Fibroblast of gingiva (primary cell): ENCODE measurements at places on chromosomes 5 and 9.

- DNase-seq = no peak
Observed at GRCh38 chr9:106179191-106179590, 484.9 kb downstream of the TMEM38B start.

DNA sequence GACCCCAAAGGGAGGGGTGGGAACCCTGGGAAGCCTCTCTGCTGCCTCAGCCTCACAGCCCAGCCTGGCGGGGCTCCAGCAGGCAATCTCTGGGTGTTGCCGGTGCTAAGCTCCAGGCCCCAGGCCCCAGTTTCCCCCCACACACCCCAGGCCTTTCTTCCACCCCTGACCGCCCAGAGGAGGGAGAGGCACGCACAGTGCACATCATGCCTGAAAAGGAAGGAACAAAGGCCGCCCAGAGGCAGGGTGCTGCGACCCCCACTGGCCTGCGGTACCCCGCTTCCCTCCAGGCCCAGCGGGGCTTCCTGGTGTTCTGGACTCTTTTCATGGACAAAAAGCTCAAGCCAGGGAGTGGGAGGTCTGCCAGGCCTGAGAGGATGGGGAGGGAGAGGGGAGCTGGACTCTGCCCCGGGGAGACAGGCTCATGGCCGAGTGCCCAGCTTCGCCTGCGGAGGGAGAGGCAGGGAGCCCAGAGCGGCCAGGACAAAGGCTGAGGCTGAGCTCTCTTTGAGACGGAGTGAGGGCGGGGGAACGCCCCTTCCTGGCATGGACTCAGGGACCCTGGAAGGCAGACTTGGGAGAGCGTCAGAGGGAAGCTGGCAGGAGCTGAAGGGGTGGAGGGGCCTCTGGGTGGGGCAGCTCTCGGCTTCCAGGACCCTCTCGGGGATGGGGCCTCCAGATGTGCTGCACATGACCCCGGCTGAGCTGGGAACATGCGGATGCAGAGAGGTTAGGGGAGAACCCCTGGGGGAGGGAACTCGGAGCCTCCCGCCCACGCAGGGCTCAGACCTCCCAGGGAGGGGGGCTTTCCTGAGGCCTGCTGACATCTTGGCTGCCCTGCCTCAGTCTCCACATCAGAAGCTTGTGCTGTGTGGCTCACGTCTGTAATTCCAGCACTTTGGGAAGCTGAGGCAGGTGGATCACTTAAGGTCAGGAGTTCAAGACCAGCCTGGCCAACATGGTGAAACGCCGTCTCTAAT is 1.8 kb upstream of the ENTPD2 start:
- peak; percentile 66 for DNase-seq

- peak; percentile 59 for DNase-seq
Observed at GRCh38 chr9:12878351-12878978, 103.6 kb downstream of the LURAP1L start.

GRCh38 chr5:179343719-179344430 is 1.4 kb downstream of the ADAMTS2 start:
- DNase-seq = peak; percentile 53

DNA sequence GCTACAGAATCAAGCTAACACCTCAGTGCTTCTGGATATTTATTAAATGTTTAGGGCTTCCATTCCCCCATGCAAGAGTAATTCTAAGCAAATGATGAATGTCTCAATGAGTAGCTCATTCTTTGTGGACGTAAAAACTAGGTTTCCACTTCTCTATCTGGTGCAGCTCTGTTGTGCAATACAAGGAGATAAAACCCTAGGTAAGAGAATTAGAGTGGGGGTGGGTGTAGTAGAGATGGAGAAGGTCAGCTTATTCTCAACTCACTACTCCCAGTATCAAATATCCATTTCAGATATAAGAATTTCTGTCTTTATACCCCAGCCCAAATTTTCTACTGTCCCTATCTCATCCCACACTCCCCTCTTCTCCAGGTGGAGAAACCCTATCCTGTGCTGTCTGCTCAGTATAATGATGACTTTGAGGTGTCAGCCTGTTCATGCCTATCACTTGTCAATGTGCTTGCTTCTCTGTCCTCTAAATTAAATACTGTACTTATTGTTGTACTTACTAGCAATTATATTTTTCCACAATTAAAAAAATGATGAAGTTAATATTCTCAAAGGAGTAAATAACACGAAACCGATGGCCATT is 4.3 kb upstream of the FYB1 start:
- no peak for DNase-seq

DNA sequence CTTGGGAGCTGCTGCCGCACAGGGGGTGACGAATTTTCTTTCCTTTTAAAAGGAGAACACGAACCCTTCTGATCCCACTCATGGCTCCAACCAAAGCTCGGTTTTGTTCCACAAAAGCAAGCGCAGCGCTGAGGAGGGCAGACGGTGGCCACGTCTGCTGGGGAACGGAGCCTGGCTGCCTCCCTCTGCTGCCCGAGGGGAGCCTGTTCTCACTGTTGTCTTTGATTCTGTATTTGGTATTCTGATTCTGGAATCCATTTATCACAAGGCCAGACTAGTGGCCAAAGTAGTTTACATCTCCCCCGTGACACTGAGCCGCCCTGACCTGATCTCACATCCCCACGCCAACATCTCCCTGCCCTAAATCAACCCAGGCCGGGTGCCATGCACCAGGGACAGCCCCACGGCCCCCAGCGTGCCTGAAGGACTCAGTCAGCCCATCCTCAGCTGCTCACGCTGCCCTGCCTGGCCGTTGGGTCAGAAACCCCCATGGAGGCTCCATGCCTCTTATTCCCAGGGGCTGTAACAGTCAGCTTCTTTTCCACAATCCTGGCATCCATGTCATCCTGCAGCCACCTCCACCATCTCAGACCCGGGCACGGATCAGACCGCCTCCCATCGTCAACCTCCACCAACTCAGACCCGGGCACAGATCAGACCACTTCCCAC is 6.7 kb upstream of the NSMF start:
- no peak for DNase-seq

- no peak for DNase-seq
Observed at GRCh38 chr5:167155387-167156005, 1135.9 kb upstream of the WWC1 start.

GRCh38 chr9:76465442-76466298 is 6.7 kb downstream of the GCNT1 start:
- no peak for DNase-seq

- no peak for DNase-seq
Observed at GRCh38 chr5:131524431-131524830, 110.6 kb downstream of the RAPGEF6 start.

DNA sequence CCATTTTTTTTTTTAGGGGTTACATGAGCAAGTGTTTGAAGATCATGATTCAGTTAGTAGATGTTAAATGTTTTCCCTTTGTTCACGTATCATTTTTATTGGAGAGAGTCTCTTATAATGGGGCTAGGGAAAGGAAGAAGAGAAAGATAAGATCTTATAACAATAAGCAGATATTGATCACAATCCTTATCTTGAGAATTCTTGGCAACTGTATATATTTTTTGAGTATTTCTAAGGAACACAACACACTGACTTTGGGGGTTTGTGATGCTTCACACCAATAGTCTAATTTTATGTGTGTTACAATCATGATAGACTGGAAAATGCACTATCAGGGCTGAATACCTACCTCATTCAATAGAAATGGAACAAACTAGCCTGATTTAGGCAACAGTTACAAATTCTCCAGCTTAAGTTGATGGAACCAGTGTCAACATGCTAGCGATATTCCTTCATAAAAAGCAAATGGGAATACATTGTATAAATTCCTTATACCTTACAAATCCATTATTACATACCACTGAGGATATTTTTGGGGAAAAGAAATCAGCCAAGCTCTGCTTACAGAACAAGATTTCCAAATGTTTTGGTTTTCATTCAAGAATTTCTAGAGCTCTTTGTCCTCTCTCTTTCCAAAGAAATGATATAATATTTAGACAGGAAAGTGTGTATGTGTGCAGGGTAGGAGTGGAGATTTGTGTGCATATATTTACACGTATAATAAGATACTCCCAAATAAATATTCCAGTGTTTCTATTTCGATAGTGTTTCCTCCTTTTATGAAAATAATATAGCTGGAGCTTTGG is 41.5 kb downstream of the SVEP1 start:
- peak; percentile 91 for DNase-seq

- DNase-seq = no peak
Observed at GRCh38 chr5:32201122-32201753, 27.1 kb upstream of the GOLPH3 start.

DNA sequence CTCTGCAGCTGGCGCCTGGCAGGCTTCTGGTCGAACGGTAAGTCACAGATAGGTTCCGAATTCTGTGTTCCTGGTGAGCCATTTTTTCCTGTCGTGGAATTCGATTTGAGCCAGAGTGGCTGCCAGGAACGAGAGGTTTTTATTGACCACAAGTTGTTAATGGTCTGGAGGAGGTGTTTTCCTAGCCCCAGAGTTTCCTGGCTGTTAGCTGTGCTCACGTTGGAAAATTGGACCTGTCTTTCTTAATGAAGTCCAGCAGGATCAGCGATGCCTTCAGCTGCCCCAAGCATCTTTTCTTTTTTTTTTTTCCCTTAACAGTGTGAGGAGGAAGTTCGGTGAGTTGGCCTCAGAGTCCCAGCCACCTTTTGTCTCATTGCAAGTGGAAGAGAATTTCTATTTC is 62.9 kb downstream of the COL5A1 start:
- no peak for DNase-seq

DNA sequence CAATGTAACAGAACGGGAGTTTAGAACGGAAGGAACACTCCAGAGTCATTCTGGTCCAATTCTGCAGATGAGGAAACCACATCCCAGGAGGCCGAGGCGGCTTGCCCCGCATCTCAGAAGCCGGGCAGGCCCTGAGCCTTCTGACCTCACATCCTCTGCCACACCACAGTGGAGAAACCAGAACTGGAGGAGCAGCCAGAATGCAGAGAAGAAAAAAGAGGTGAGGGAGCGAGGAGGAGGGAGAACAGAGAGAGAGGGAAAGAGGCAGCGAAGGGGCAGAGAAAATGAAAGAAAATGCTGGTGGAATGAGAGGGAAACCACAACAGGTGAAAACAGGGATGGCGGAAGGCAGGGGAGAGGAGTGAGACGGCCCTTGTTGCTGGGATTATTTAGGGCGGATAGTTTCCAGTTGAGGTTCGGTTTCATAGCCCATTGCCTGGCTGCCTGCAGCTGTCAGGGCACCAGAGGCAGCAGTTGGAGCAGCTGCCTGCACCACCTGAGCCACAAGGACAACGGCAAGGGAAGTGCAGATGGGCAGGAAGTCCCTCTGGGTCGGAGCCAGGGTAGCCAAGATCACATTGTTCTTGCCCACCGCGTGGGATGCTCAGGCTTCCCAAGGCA is at the start of gene HMHB1:
TSS of gene HMHB1 (plus strand) at position 77 of the 621 bp plus-strand sequence.
- DNase-seq = no peak

- DNase-seq = no peak
Observed at GRCh38 chr9:12739014-12739652, 35.7 kb upstream of the LURAP1L start.

GRCh38 chr5:17808566-17808965 is 174.3 kb downstream of the TAF11L14 start:
- peak; percentile 15 for DNase-seq

DNA sequence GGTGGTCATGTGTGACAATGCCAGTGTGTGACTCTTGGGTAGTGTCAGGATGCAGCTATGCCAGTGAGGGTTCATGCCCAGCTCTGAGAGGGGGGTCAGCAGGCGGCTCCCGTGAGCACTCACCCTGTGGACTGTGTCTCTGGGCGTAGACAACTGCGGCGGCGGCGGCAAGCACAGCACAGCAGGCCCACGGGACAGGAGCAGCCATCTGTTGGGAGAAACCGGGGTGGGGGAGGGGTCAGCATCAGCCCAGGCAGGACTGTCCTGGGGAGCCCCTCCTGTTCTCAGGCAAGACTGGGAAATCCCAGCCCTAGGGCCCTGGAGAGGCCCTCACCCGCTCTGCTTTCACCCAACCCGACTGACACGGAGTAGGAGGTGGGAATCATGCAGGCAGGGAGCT is 20.8 kb downstream of the CNTFR start:
- no peak for DNase-seq

GRCh38 chr9:35628389-35628991 is 10.3 kb upstream of the CD72 start:
- no peak for DNase-seq

GRCh38 chr5:69451941-69452647 is 37.2 kb downstream of the MARVELD2 start:
- no peak for DNase-seq

DNA sequence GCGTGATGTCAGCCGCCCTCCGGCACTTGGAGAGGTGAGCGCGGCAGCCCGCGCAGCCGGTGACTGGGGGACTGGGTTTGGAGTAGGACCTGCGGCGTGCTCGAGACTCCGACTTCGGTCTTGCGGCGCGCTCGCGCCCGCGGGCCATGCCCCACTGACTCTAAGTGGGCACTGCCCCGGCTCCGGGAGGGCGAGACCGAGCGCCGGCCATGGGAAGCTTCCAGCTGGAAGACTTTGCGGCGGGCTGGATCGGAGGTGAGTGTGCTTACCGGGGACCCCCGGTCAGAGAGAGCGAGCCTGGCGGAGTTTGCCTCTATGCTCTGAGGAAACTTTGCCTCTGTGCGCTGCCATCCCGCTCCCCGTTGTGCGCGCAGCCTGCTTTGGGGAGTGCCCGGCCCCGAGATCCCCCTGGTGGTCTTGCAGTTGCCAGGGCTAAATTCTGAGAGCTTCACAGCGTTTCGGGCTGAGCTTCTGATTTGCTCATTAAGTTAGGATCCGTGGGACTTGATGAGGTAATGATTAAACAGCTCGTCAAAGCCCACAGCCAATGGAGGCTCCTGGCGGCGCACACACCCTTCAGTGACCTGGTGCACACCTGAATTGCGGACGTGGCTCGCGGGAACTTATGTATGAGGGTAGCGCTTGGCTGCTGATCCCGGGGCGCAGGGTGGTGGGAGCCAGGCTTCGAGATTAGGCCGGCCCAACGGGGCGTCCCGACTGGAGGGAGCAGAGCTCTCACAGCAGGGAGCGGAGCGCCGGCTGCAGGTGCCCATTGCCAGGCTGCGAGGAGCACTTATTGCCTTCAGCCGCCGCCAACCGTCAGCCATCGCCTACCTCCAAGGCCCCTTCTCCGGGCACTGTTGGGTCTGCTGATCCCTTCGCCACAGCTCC is at the start of gene SLC25A48:
TSS of gene SLC25A48 (plus strand) at position 25 of the 891 bp plus-strand sequence. CDS start at position 210, 185 bp downstream.
- DNase-seq = peak; percentile 15

DNA sequence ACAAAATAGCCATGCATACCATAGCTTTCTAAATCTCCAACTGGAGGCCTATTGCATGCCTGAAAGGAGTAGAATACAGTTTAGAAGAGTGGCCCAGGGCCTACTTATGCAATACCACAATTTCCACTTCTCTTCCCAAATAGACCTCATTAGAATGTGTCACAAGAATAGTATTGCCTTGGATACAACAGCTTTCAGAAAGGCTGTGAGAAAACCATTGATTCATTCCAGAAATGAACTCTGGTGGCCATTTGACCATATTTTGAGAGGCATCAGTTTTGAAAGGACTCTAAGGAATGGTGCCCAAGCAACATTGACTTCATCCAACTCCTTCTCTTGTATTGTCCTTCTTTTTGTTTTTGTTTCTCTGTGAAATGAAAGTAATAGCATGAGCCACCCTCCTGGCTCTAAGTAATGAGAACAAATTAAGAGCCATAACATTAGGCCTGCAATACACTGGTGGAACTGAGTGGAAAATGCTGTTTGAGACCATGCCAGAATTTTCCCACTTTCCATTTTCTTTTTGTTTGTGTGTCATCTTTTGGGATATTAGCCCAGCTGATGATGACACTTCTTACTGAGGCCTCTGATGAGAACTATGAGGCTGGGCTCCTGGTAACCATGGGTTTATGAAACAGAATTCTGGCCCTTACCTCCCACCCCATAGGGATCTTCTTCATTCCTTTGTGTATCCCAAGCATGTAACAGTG is 90.2 kb downstream of the TMEM174 start:
- DNase-seq = peak; percentile 56
